Stimulated activated CD4-positive, alpha-beta T cell treated with anti-CD3 and anti-CD28 coated beads, TNF-alpha, amount 100 ng/mL, for 24 hours (primary cell): ENCODE measurements at places on chromosomes 5 and 9.

GRCh38 chr9:113948891-113949570 lies 72.9 kb downstream of the ZNF618 start:
- no peak for DNase-seq

DNA sequence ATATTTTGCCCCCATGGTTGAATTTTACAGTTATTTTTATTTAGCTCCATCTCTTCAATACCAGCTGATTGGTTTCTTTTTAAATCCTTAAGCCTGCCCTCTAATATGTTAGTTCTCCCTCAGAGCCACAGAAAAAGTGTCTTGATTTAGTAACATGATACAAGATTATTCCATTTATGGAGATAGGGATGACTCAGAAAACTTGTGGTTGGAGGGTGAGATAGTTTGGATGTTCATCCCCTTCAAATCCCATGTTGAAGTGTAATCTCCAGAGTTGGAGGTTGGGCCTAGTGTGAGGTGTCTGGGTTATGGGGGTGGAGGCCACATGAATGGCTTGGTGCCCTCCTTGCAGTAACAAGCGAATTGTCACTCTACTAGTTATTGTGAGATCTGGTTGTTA lies 115.7 kb downstream of the FBXO38 start:
- no peak for DNase-seq

DNA sequence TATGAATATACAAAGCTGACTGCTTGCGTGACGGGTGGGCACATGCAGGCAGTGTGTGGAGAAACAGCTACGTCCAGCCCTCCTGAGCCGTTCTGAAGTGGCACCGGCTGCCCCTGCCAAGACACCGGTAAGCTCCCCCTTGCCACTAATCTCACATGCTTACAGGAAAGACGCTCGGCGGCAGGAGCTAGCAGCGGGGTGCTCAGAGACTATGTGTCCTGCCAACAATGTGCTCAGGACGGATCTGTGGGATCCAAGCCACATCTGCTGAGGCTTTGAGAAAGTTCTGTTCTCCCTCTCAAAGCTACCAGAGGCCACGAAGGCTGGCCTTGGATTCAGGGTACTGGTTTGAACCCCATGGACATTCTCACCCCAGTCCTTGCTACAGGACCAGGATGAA lies 157.2 kb upstream of the PHYKPL start:
- DNase-seq = no peak

DNA sequence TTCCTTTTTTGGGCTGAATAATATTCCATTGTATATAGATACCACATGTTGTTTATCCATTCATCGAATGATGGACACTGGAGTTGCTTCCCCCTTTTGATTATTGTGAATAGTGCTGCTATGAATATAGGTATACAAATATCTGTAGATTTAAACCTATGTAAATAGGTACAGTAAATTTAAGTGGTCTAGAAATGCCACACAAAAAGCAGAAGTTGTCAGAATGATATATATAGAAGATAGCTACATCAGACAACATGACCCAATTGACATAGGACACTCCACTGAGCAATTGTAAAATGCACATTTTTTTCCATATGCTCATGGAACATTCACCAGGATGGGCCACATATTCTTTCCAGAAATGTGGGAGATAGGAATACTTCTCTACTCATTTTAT lies 77.6 kb downstream of the SMIM15 start:
- no peak for DNase-seq

DNA sequence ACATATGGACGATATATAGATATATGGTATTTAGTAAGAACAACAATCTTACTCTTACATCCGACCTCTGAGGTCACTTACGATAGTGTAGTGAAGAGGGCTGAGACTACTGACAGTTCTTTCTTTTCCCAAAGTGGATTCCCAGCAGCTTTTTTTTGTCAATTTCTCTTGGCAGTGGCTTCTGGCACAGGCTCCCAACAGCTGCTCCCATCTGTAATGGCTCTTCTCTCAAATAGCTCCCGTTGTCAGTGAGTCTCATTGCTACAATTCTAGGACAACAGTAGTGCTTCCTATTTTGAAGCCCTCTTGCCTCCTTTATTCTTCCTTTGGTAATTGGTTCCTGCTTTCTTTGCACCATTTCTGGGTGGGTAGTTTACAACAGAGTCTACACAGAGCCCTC lies 68.4 kb downstream of the SLC25A46 start:
- DNase-seq = no peak

- no peak for DNase-seq
Observed at GRCh38 chr5:112971276-112971675, 5.3 kb upstream of the DCP2 start.

DNA sequence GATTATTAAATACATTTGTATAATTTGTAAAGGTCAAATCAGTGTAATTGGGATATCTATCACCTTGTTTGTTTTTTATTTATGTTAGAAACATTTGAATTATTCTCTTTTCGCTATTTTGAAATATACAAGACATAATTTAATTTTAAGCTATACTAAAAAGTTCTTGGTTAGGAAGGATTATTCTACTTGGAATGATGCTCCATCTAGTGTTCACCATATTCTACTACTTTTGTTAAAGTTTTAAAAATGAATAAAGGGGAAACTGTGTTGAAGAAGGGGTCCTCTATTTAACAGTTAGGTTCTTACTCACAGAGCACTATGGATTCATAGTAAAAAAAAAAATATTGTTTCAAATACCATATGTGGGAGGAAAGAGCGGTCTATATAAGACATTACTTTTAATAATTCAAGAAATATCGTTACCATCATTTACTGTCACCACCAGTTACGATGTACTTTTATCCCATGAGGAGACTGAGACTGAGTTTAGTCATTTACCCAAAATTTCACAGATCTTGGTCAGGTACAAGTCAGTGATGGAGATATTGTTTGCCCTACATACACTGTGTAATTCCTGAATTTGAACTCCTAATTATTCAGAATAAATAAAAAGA lies 6.3 kb upstream of the STOM start:
- no peak for DNase-seq

GRCh38 chr5:55600497-55601203 lies 65.9 kb upstream of the PLPP1 start:
- DNase-seq = no peak

- no peak for DNase-seq
Observed at GRCh38 chr5:178780581-178781498, 50.4 kb upstream of the ZNF354A start.

DNA sequence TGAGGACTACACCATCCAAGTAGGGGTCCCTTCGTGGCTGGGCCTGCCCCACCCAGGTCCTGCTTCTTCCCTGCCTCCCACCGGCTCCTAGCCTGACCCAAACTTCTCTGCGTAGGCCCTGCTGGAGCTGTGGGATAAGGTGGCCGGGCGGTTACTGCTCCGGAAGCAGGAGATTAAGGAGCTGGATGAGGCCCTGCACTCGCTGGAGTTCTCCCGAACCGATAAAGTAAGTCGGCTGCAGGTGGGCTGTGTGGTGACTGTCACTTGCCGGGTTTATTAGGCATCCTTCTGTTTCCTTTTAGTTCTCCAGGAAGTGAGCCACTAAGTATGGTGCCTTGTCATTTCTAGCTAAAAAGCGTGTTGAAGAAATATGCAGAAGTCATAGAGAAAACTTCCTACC lies 7.0 kb downstream of the CCDC180 start:
- no peak for DNase-seq

GRCh38 chr5:39057734-39058133 lies 16.5 kb downstream of the RICTOR start:
- DNase-seq = no peak

GRCh38 chr9:124258607-124259157 lies 933 bp downstream of the NEK6 start:
- DNase-seq = no peak

DNA sequence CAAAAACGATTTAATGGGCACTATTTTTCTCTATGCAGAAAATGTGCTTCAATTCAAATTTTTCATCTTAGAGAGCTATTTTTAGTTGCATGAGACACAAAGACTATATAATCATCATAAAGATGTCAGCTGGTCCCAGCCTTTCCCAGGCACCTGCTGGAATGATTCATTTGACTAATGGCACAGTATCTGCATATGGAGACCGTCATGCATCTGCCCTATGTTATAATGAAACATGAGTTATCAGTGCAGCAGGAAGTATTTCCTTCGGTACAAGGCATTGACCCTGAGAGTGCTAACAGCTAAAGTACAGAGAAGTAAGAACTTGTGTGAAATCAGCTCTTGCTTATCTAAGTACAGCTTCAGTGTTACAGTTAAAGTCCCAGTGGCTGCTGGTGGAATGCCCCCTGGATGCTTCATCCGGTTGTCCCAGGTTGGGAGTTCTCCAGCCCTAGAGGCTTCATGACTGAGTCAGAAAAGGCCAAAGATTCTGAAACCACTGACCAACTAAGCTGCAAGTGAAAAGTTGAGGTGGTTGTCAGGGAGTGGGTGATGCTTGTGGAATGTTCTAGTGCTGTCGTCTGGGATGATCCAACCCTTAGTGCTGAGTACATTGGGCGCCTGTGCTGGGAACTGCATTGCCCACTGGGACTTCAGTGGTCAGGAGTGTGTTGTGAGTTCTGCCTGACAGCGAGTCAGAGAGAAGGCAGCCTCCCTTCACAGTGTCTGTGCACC lies 57.2 kb downstream of the MTRR start:
- DNase-seq = no peak

DNA sequence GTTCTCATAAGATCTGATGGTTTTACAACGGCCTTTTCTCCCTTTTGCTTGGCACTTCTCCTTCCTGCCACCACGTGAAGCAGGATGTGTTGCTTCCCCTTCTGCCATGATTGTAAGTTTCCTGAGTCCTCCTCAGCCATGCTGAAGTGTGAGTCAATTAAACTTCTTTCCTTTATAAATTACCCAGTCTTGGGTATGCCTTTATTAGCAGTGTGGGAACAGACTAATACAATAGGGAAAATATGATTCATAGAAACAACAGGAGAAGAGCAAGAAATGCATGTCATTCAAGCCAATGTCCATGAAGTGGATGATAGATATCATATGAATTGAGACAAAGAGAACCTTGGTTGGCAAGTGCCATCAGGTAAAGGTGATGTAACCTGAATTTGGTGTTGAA lies 128.3 kb upstream of the HAPLN1 start:
- no peak for DNase-seq

- DNase-seq = no peak
Observed at GRCh38 chr9:83622433-83622938, 457 bp upstream of the IDNK start.

DNA sequence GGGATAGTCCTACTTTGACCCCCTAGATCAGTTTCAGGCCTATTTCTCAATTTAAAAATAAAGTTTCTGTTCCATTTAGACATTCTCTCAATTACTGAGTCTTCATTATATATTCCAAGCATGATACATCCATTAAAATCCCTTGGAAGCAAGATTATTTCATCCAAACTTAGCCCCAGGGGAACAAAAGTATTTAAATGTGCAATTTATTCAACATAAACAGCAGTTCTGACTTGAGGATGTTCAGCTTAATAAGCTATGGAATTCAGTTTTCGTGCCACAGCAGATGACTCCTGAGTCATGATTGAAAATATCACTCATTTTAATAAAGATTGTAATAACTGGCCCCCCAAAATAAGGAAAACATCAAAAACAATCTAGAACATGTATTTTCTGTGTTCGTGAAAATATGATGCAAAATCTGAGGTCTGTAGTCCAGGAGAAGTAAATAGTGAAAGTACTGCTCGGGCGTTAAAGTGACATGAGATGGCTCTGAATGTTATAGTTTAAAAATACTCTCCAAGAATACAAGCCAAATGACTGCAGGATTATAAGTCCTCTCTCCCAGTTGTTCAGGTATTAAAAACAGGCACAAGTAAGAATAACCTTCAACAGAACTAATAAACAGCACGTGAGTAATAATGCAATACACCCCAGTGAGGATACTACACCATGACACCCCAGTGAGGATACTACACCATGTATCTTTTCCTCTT lies 67.1 kb downstream of the RETREG1 start:
- no peak for DNase-seq

GRCh38 chr9:135308821-135309762 lies 170.5 kb upstream of the PPP1R26 start:
- no peak for DNase-seq

- no peak for DNase-seq
Observed at GRCh38 chr9:89116064-89116804, 62.4 kb downstream of the SHC3 start.

GRCh38 chr9:21551401-21551800 lies 69.3 kb upstream of the IFNE start:
- DNase-seq = no peak

DNA sequence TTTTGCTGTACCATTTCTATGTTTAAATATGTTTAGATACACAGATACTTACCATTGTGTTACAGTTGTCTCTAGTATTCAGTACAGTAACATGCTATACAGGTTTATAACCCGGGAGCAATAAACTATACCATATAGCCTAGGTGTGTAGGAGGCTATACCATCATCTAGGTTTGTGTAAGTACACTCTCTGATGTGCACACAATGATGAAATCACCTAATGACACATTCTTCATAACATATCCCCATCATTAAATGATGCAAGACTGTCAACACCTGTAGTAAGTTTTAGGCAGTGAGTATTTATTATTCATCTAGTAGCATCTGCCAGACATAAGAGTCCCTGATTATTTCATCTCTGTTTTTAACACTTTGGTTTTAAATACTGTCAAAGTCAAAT lies 7.3 kb upstream of the DHFR start:
- no peak for DNase-seq

DNA sequence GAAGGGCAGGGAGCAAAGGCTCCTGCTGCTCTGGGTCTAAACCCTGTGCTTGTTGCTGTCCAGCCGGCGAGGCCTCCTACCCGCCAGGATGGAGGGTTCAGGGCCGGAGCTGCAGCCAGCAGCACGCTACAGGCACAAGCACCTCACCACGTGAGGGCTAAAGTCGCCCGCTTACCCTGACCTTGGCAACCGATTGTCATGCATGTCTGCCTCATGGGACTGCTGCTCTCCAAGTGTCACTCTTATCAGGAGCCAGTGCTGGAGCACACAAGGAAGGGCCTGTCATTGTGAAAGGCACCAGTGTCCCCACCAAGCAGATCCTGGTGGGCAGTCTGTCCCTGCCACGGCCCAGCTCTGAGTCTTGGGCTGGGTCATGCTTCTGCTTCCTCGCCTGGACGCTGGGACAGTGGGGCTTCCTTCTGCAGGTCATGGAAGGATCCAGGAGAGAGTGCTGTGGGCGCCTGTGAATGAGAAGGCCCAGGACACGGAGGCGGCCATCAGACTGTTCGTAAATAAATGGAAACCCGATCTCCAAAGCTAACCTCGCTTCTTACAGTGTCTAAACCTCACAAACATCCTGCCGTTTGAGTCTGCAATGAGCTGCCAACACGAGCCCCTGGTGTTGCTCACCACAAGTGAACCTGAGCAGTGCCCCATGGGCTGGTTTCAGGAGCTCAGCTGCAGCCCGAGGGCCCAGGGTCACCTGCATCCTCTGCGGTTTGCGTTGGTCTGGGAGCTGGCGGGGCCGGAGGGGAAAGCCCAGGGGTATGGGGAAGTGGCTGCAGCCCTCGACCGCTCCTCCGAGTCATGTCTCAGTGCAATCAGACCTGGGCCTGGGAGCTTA lies 58.2 kb upstream of the RXRA start:
- DNase-seq = no peak

GRCh38 chr9:5493679-5494511 lies 16.4 kb upstream of the PDCD1LG2 start:
- no peak for DNase-seq

- no peak for DNase-seq
Observed at GRCh38 chr9:111301195-111301594, 28.8 kb downstream of the OR2K2 start.
